Activated CD4-positive, alpha-beta memory T cell treated with anti-CD3 and anti-CD28 coated beads, Interleukin-2, amount 10 ng/mL, durations not matched to agents 7 days and 5 days (primary cell): ENCODE measurements at places on chromosomes 16 and 17.

- no peak overlapping the region for H3K4me3 ChIP-seq
- H3K27me3 ChIP-seq: no peaks in the 10 kb centered on the region
- H3K4me1 ChIP-seq: no peaks in the 10 kb centered on the region
- H3K27ac ChIP-seq: no peak overlapping the region
Observed at GRCh38 chr16:890217-890616, 80.6 kb downstream of the LMF1 start.

GRCh38 chr16:53084141-53084541 lies 29.4 kb downstream of the CHD9 start:
- no peak overlapping the region for H3K4me3 ChIP-seq
- H3K36me3 ChIP-seq: no peaks in the 10 kb centered on the region
- no peak overlapping the region for H3K27ac ChIP-seq
- H3K4me1 ChIP-seq: no peaks in the 10 kb centered on the region

GRCh38 chr17:61351745-61352407 lies 47.8 kb upstream of the TBX2 start:
- H3K4me1 ChIP-seq: no peaks in the 10 kb centered on the region
- H3K27me3 ChIP-seq: no peaks in the 10 kb centered on the region
- H3K4me3 ChIP-seq: no peak overlapping the region
- no peak for DNase-seq

- DNase-seq: peak; percentile 58
- no peak overlapping the region for H3K4me3 ChIP-seq
- H3K27ac ChIP-seq: peak overlapping the region; percentile 84
- H3K27me3 ChIP-seq: peaks cover 6% of the 10 kb centered on the region
- H3K4me1 ChIP-seq: peaks cover 89% of the 10 kb centered on the region
Observed at GRCh38 chr17:34382621-34383124, 19.6 kb upstream of the CCL1 start.

DNA sequence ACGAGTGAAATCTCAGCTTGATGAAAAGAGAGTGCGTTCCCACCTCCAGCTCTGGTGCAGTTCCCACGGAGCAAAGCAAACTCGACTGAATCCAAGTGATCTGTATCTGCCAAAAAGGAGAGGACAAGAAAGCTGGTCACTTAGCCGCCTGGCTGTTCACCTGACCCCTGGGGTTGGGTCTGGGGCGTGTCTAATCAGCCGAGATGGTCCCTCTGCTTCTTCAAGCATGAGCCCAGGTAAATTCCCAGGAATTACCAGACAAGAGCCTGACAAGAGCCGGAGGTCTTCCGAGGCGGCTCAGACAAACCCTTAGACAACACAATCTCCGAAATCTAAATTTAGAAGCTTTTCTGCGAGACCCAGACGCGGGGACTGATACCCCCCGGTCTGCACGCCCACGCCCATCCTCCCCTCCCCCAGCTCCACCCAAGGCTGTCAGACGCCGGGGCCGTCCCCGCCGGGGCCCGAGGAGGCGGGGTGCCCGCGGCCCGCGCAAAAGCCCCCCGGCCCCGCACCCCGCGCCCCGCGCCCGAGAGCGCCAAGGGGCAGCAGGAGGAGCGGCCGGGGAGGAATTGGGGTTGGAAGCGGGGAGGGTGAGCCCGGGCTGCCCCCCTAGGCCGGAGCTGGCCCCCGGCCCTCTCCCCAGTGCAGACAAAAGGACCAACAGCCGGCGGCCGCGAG lies 674 bp downstream of the ZNF821 start:
- peaks cover 45% of the 10 kb centered on the region for H3K4me1 ChIP-seq
- DNase-seq: peak; percentile 35
- peaks cover 5% of the 10 kb centered on the region for H3K27me3 ChIP-seq
- peaks cover 29% of the 10 kb centered on the region for H3K36me3 ChIP-seq
- H3K27ac ChIP-seq: peak overlapping the region; percentile 62
- peak overlapping the region; percentile 73 for H3K4me3 ChIP-seq

DNA sequence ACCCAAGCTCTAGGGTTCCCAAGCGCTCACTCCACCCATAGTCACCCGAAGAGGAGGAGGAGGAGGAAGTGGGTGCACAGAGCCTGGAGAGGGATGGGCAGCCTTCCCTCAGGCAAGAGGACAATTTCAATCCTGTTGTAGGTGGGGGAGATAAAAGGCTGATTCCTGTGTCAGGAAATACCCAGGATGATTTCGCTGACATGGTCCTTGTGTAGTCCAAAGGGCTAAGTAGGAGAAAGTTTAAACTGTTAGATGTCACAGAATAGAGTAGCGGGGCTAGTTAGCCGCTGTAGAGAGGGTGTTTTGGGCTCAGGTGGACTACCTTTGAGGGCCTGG lies 1.3 kb upstream of the EXOC7 start:
- no peaks in the 10 kb centered on the region for H3K27me3 ChIP-seq
- peak overlapping the region; percentile 30 for H3K4me3 ChIP-seq
- DNase-seq: no peak
- H3K4me1 ChIP-seq: peaks cover 30% of the 10 kb centered on the region
- H3K36me3 ChIP-seq: peaks cover 26% of the 10 kb centered on the region

DNA sequence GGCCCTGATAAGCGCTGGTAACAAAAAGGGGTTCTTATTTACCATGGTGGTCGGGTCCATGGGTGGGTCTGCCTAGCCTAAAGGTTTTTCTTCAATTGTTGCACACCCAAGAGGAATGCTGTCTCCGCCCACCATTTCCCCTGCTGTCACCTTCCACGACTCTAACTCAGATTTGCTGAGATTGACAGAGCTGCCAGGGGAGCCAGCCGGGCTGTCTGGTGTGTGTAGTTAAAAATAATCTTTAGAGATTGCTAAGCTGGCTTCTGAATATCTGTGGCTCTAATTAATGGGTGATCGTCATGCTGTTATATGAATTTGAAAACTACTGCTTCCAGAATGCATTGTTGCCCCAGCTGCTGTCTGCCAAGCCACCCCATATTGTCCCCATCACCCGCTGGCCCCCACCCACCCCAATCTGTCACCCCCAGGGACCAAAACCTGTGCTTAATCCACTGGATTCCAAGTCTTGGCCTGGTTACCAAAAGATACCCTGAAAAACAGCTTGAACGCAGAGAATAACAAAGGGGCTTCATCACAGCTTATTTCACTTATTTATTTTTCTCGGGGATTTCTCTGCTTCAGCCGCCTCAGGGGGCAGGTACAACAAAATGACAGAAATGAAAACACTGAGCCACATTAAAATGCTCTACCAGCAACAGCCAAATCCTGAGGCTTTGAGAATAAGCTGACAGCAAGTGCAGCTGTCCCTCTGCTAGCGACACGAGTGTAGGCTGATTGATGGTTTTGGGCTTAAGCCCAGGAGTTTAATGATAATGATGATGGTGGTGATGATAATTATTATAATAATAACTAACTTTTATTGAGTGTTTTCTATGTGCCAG lies 46.1 kb upstream of the NLK start:
- no peaks in the 10 kb centered on the region for H3K4me1 ChIP-seq
- H3K27ac ChIP-seq: no peak overlapping the region
- no peaks in the 10 kb centered on the region for H3K36me3 ChIP-seq
- no peak overlapping the region for H3K4me3 ChIP-seq
- peaks cover 22% of the 10 kb centered on the region for H3K27me3 ChIP-seq
- no peak for DNase-seq

GRCh38 chr17:75945211-75945610 lies 4.4 kb upstream of the FBF1 start:
- no peak overlapping the region for H3K4me3 ChIP-seq
- peaks cover 12% of the 10 kb centered on the region for H3K4me1 ChIP-seq
- DNase-seq: no peak

GRCh38 chr16:79658301-79659033 lies 57.9 kb upstream of the MAF start:
- H3K4me3 ChIP-seq: no peak overlapping the region
- peak; percentile 42 for DNase-seq
- H3K27me3 ChIP-seq: peaks cover 19% of the 10 kb centered on the region
- peaks cover 8% of the 10 kb centered on the region for H3K36me3 ChIP-seq

GRCh38 chr17:37710344-37710886 lies 34.4 kb downstream of the HNF1B start:
- no peak for DNase-seq
- H3K27ac ChIP-seq: no peak overlapping the region
- peaks cover 7% of the 10 kb centered on the region for H3K4me1 ChIP-seq
- H3K36me3 ChIP-seq: no peaks in the 10 kb centered on the region

DNA sequence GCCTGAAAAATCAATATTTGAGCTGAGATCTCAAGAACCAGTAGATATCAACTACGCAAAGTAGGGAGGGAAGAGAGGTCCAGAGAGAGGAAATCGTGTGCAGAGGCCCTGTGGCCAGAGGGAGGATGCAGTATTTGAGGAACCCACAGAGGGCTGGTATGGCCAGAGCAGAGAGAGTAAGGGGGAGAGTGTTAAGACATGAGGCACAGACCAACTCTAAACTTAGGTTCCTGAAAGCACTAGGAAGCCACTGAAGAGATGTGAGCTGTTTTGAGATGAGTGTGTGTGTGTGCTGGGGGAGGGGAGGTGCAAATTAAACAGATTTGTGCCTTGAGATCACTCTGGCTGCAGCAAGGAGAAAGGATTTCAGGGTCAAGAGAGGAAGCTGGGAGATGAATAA lies 10.9 kb downstream of the SLC13A2 start:
- H3K27me3 ChIP-seq: no peaks in the 10 kb centered on the region
- DNase-seq: no peak
- no peak overlapping the region for H3K27ac ChIP-seq
- no peaks in the 10 kb centered on the region for H3K36me3 ChIP-seq
- no peak overlapping the region for H3K4me3 ChIP-seq

GRCh38 chr17:35804658-35805192 lies 4.6 kb upstream of the TAF15 start:
- H3K36me3 ChIP-seq: no peaks in the 10 kb centered on the region
- H3K4me3 ChIP-seq: no peak overlapping the region
- peaks cover 45% of the 10 kb centered on the region for H3K4me1 ChIP-seq
- peak; percentile 57 for DNase-seq
- no peak overlapping the region for H3K27ac ChIP-seq

DNA sequence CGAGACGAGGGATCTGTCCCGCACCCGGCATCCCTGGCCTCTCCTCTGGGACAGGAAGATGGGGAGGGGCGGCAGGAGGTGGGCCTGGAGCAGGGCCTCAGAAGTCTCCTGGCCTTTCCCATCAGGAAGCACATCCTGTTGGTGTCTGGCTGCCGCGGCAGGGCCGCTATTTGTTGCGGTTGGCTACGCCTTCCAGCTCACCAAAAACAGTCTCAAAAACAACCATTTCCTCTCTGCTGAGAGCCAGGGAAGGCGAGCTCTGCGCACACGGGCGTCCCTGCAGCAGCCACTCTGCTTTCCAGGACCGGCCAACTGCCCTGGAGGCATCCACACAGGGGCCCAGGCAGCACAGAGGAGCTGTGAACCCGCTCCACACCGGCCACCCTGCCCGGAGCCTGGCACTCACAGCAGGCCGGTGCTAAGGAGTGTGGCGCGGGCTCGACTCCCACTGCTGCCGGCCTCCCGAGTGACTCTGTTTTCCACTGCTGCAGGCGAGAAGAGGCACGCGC lies at the start of gene TMEM204:
TMEM204 (plus strand) TSS at position 224 of the 509 bp plus-strand sequence. CDS start 610 bp downstream, outside the sequence.
- H3K4me1 ChIP-seq: peaks cover 43% of the 10 kb centered on the region
- H3K27me3 ChIP-seq: no peaks in the 10 kb centered on the region
- peaks cover 45% of the 10 kb centered on the region for H3K36me3 ChIP-seq
- peak within 1 kb of the TSS; percentile 92 for H3K27ac ChIP-seq

- no peak overlapping the region for H3K4me3 ChIP-seq
- no peaks in the 10 kb centered on the region for H3K4me1 ChIP-seq
- H3K27ac ChIP-seq: no peak overlapping the region
- DNase-seq: no peak
- H3K36me3 ChIP-seq: no peaks in the 10 kb centered on the region
Observed at GRCh38 chr16:54505549-54506213, 219.1 kb upstream of the IRX3 start.

GRCh38 chr16:4306470-4307214 lies 9.2 kb upstream of the GLIS2 start:
- DNase-seq: peak; percentile 63
- H3K36me3 ChIP-seq: peaks cover 10% of the 10 kb centered on the region
- peak overlapping the region; percentile 92 for H3K27ac ChIP-seq
- peak overlapping the region; percentile 93 for H3K4me3 ChIP-seq
- H3K4me1 ChIP-seq: peaks cover 30% of the 10 kb centered on the region
- H3K27me3 ChIP-seq: no peaks in the 10 kb centered on the region

DNA sequence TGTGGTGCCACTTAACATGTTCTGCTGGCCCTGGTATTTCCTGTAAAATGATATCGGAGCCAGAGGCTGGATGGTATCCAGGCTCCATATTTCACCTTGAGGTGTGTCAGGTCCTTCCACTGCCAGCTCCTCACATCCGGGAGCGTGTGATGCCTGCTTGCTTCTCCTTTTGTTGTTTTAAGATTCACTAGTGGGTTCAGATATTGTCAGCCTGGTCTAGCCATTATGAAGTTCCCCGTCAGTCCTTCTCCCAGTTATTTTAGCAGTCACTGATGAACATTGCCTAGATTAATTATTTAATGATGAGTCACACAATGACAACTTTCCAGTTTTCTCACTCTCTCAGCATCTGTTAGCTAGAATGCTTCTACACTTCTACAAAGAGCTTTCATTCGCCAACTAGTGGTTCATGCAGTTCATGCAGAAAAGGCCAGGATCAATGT lies 11.3 kb downstream of the DNAAF1 start:
- H3K27ac ChIP-seq: no peak overlapping the region
- no peaks in the 10 kb centered on the region for H3K4me1 ChIP-seq
- H3K4me3 ChIP-seq: no peak overlapping the region
- no peaks in the 10 kb centered on the region for H3K36me3 ChIP-seq
- peaks cover 44% of the 10 kb centered on the region for H3K27me3 ChIP-seq
- DNase-seq: no peak

DNA sequence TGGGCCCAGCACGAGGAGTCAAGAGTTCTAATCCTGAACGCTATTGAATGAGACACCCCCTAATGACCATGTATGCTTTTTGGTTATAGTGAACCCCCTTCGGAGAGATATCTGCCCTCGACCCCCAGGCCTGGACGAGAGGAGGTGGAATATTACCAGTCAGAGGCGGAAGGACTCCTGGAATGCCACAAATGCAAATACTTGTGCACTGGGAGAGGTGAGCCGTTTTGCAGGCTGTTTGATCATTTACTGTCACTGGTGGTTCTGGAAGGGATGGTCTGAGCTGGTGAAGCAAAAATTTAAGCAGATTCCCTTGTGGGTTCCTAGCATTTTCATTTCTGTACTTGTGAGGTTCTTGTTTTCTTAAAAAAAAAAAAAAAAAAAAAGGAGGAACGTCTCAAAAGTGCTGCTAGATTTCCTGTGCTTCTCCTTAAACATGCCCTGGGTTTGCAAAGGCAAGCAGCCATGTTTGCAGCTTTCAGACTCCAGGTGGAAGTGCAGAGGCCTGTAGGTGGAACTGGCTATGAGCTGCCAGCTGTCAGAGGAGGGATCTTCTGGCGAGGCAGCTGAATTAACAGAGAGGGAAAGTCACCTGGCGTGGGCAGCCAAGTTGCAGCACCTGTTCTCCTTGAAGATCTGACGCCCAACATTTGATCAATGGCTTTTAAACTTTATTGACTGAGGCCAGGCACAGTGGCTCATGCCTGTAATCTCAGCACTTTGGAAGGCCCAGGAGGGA lies 3.5 kb downstream of the MARVELD3 start:
- H3K4me3 ChIP-seq: no peak overlapping the region
- peaks cover 12% of the 10 kb centered on the region for H3K27me3 ChIP-seq
- no peaks in the 10 kb centered on the region for H3K36me3 ChIP-seq
- DNase-seq: no peak
- H3K4me1 ChIP-seq: peaks cover 11% of the 10 kb centered on the region

GRCh38 chr17:40556884-40557414 lies 8.3 kb downstream of the CCR7 start:
- DNase-seq: peak; percentile 16
- H3K4me1 ChIP-seq: peaks cover 68% of the 10 kb centered on the region
- no peak overlapping the region for H3K27ac ChIP-seq
- H3K27me3 ChIP-seq: peaks cover 8% of the 10 kb centered on the region
- H3K36me3 ChIP-seq: peaks cover 36% of the 10 kb centered on the region
